SJSA1 (cell line): ENCODE measurements at places on chromosomes 6 and 20. TPM values are rescaled to one million over a fixed set of nuclear protein-coding genes. Genes with fewer than 3 reads are reported as not detected.

BANF2 gene
- not detected in 2 replicates for total RNA-seq

CRISP3 gene
- total RNA-seq, result not detected in 2 replicates

FLRT3 gene
- total RNA-seq, result 1.3 and 2.6 TPM in 2 replicates

ID4 gene
- total RNA-seq, result 13.6 and 19.6 TPM in 2 replicates

RNF144B gene
- 5.1 and 8.1 TPM in 2 replicates for total RNA-seq

RRAGD gene
- total RNA-seq, result not detected in 2 replicates

ABHD16B gene
- total RNA-seq, result not detected in 2 replicates

- H3K27ac ChIP-seq, result no peak overlapping the region
- no peaks in the 10 kb centered on the region for H3K27me3 ChIP-seq
- no peak overlapping the region for H3K4me3 ChIP-seq
- H3K36me3 ChIP-seq, result no peaks in the 10 kb centered on the region
- DNase-seq, result no peak
These were observed 2.3 kb upstream of the RAMACL start for GRCh38 chr6:166588691-166589336.

GRCh38 chr20:32052090-32052777 lies at the start of gene HCK:
TSS of gene HCK (plus strand) at chr20:32052242.
- H3K27me3 ChIP-seq, result peaks cover 31% of the 10 kb centered on the region
- no peaks in the 10 kb centered on the region for H3K4me1 ChIP-seq
- no peaks in the 10 kb centered on the region for H3K36me3 ChIP-seq
- H3K4me3 ChIP-seq, result no peak within 1 kb of the TSS

- no peaks in the 10 kb centered on the region for H3K4me1 ChIP-seq
- 0 out of 2 replicates have a peak, but pooled peaks cover 3% of the 10 kb centered on the region for H3K27me3 ChIP-seq
- no peak for DNase-seq
- H3K4me3 ChIP-seq, result no peak overlapping the region
These were observed 41.7 kb downstream of the PTCHD4 start for GRCh38 chr6:48069280-48069679.

- H3K36me3 ChIP-seq, result peaks cover 42% of the 10 kb centered on the region
- no peaks in the 10 kb centered on the region for H3K4me1 ChIP-seq
- H3K27ac ChIP-seq, result no peak overlapping the region
- no peak for DNase-seq
These were observed 24.3 kb downstream of the LRRN4 start for GRCh38 chr20:6029538-6029937.

- no peaks in the 10 kb centered on the region for H3K36me3 ChIP-seq
- no peaks in the 10 kb centered on the region for H3K4me1 ChIP-seq
- no peak overlapping the region for H3K4me3 ChIP-seq
- no peak for DNase-seq
- no peak overlapping the region for H3K27ac ChIP-seq
These were observed 77.6 kb upstream of the STXBP5 start for GRCh38 chr6:147126618-147127022.

- no peak overlapping the region for H3K27ac ChIP-seq
- no peak overlapping the region for H3K4me3 ChIP-seq
- H3K36me3 ChIP-seq, result no peaks in the 10 kb centered on the region
- DNase-seq, result no peak
- peaks cover 11% of the 10 kb centered on the region for H3K27me3 ChIP-seq
- H3K4me1 ChIP-seq, result no peaks in the 10 kb centered on the region
These were observed 258.3 kb downstream of the NFATC2 start for GRCh38 chr20:51284176-51284575.

DNA sequence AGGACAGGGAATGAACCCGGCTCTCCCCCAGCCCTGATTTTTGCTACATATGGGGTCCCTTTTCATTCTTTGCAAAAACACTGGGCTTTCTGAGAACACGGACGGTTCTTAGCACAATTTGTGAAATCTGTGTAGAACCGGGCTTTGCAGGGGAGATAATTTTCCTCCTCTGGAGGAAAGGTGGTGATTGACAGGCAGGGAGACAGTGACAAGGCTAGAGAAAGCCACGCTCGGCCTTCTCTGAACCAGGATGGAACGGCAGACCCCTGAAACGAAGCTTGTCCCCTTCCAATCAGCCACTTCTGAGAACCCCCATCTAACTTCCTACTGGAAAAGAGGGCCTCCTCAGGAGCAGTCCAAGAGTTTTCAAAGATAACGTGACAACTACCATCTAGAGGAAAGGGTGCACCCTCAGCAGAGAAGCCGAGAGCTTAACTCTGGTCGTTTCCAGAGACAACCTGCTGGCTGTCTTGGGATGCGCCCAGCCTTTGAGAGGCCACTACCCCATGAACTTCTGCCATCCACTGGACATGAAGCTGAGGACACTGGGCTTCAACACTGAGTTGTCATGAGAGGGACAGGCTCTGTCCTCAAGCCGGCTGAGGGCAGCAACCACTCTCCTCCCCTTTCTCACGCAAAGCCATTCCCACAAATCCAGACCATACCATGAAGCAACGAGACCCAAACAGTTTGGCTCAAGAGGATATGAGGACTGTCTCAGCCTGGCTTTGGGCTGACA lies 28.8 kb upstream of the ZBP1 start:
- peaks cover 11% of the 10 kb centered on the region for H3K36me3 ChIP-seq
- DNase-seq, result no peak
- H3K4me3 ChIP-seq, result no peak overlapping the region

DNA sequence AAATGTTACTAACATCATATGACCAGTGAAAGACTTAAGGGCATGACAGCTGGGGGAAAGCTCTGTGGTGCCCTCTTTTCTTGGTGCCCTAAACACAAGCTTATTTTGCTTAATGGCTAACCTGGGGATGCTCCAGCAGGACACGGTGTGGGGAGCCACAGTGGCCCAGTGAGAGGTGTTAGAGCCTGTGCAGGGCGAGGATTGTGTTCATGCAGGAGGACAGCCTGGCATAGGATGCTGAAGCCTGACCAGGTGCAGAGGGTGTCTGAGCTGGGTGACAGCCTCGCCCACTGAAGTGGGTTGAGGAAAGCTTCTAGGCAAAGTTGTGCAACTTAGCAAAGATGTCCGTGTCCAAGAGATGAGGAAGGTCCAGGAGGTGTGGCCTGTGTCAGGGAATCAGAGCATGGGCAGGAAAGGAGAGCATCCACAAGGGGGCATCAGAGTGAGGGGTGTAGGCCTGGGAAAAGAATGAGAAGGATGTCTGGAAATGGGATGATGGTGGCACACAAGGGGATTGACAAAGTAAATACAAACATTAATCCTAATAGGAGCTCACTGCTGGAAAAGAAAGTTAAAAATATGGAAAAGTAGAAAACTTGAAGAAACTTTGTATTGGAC lies 33.9 kb downstream of the SLC17A4 start:
- H3K36me3 ChIP-seq, result no peaks in the 10 kb centered on the region
- peak; percentile 18 for DNase-seq
- H3K4me3 ChIP-seq, result no peak overlapping the region
- H3K4me1 ChIP-seq, result no peaks in the 10 kb centered on the region
- no peaks in the 10 kb centered on the region for H3K27me3 ChIP-seq

GRCh38 chr20:43438578-43439316 lies 18.9 kb upstream of the SRSF6 start:
- H3K36me3 ChIP-seq, result no peaks in the 10 kb centered on the region
- H3K27me3 ChIP-seq, result peaks cover 11% of the 10 kb centered on the region; the same call in 1 of the 2 replicates
- no peak overlapping the region for H3K4me3 ChIP-seq
- H3K27ac ChIP-seq, result no peak overlapping the region

GRCh38 chr6:121515630-121516265 lies 80.3 kb downstream of the GJA1 start:
- peak overlapping the region; percentile 89 for H3K27ac ChIP-seq
- H3K4me1 ChIP-seq, result peaks cover 39% of the 10 kb centered on the region
- H3K27me3 ChIP-seq, result no peaks in the 10 kb centered on the region
- DNase-seq, result no peak
- H3K36me3 ChIP-seq, result no peaks in the 10 kb centered on the region

DNA sequence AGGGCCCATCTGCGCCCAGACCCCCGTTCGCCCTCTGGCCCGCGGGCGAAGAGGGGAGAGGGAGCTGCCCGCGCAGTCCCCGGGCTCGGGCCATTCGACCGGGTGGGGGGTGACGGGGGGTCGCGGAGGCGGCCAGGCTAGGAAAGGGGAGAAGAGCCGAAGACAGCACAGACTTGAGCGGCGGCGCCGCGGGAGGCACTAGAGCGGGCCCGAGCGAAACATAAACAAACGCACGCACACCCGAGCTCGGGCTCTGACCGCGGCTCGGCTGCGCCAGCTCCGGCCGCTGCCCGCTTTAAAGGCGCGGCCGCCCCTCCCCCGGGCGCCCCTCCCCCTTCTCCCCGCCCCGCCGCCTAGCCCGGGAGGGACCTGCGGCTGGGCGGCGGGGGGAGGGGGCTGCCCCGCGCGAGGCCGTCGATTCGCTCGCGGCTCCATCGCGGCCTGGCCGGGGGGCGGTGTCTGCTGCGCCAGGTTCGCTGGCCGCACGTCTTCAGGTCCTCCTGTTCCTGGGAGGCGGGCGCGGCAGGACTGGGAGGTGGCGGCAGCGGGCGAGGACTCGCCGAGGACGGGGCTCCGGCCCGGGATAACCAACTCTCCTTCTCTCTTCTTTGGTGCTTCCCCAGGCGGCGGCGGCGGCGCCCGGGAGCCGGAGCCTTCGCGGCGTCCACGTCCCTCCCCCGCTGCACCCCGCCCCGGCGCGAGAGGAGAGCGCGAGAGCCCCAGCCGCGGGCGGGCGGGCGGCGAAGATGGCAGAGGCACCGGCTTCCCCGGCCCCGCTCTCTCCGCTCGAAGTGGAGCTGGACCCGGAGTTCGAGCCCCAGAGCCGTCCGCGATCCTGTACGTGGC lies at the start of gene FOXO3:
Gene FOXO3 (plus strand): TSS at position 455 of the 846 bp plus-strand sequence. CDS start 292 bp downstream, at position 747.
- H3K4me3 ChIP-seq, result peak within 1 kb of the TSS; percentile 93
- peaks cover 25% of the 10 kb centered on the region for H3K36me3 ChIP-seq
- peaks cover 49% of the 10 kb centered on the region for H3K4me1 ChIP-seq
- H3K27me3 ChIP-seq, result no peaks in the 10 kb centered on the region
- peak; percentile 89 for DNase-seq
- peak within 1 kb of the TSS; percentile 79 for H3K27ac ChIP-seq
